ENCODE measurements at places on chromosomes 2 and 18.

DNA sequence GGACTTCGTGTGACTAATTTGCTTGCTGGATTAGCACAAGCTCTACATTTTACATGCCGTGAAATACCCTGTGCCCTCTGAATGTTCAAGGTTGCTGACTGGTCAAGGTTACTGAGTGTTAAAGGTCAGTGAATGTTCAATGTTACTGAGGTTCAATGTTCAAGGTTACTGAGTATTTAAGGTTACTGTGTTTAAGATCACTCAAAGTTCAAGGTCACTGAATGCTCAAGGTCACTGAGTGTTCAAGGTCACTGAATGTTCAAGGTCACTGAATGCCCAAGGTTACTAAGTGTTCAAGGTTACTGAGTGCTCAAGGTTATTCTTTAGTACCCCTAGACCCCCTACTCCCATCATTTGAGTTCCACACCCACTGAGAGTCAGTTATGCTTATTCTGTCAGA is 277.6 kb downstream of the CLIP4 start:
- DNase-seq = no peak

DNA sequence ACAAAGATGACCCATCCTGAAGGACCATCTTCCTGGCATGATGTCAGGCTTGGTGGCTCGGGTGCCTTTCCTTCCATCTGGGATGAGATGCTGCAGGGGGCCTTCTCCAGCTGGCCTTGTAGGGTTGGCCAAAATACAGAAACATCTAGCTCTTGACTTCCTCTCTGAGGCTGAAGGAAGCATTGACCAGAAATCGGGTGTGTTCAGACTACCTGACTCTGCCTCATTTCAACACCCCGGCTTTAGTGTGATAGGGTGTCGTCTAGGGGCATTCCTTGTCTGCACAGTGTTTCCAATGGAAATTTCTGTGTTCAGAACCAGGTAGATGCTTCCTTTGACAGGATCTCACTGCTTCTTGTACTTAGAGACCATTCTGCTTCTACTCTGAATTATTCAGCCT is 115.7 kb upstream of the SPRED2 start:
- no peak for DNase-seq

DNA sequence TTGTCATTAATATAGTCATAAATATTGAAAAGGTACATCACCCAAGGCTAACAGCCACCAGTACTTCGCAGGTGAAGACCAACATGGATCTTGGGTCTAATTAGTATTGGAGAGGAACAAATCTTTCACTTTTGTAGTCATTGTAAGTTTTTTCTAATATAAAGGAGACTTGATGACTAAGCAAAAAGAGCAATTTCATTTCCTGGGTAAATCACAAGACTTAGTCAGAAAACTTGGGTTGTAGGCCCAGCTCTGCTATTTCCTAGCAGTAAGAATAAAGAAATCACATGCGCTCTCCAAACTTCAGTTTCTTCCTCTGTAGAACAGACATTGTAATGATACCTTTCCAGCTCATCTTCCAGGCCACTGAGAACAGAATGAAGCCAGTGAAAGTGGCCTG is 40.9 kb downstream of the NRP2 start:
- DNase-seq = no peak

DNA sequence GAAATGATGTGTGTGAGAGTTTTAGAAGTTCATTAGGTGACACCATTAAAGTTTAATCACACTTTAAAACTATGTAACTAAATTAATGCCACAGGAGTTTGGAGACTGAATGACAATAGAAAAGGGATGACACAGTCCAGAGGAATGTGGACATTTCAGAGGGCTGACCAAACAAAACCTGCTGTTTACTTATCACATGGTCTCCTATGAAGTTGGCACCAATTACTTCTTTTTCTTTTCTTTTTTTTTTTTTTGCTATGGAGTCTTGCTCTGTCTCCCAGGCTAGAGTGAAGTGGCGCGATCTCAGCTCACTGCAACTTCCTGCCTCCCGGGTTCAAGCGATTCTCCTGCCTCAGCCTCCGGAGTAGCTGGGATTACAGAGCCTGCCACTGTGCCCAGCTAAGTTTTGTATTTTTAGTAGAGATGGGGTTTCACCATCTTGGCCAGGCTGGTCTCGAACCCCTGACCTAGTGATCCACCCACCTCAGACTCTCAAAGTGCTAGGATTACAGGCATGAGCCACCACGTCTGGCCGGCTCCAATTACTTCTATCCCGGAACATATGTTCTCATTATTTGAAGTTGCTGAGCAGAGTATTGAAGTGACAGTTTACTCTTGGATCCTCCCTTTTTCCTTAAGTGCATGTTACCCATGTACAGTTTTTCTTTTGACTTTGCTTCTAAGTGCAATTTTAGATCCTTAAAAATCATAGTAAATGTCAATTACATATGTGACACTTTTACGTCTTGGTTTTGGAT is 4.3 kb downstream of the AGPS start:
- no peak for DNase-seq

DNA sequence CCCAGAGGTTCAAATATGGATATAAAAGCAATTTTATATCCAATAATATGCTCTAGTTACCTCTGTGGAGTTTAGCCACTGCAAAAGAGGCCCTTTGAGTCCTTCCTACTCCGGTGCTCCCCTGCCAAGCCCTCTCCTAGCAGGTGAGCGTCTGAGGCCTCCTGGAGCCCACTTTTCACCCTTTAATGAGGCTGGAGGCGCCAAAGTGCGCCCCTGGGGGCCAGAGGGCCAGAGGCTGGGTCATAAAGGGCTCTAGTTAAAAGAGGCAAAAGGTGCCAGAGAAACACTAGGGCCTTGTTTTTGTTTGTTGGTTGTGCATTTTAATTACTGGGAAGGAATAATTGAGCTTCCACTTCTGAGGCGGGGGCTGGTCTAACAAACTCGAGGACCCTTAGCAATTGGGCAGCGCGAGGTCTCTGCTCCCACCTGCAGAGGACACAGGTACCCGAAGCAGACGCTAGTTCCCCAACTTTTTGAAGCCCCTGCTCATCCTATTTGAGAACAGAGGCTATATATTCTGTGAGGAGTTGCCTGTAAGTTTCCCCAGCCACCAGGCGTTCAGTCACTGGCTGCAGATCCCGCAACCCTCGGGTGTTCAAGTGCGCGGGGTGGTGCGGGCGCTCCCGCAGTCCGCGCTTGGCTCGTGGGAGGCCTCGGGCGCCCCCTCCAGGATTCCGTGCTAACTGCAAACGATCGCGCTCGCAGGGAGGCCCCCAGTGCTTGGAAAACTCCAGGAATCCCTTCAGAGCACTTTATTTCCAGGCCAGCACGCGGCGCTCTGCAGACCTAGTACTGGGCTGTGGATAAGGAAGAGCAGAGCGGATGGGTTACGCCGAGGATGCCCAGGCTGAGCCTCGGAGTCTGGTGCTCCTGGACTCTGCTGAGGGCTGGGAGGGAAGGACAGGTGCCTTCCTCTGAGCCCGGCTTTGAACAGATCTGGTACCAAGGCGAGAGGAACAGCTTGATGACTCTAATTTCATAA is 14.1 kb downstream of the MSGN1 start:
- peak; percentile 58 for DNase-seq

DNA sequence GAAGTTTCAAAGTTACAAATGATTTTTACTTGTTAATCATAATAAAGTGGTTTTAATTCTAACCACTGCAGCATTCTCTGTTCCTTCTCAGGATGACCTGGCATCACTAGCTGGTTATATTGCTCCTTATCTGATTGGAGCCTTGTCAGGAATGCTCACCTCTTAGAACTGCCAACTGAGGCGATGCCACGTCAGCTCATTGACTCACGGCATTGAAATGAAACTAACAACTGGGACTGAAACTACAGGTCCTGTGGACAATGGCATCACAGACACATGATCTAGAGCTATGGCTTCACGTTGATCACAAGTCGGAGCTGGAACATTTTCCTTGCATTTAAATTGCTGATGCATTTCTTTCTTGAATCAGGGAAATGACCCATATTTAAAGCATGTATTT is 54.9 kb upstream of the MAP2 start:
- no peak for DNase-seq

DNA sequence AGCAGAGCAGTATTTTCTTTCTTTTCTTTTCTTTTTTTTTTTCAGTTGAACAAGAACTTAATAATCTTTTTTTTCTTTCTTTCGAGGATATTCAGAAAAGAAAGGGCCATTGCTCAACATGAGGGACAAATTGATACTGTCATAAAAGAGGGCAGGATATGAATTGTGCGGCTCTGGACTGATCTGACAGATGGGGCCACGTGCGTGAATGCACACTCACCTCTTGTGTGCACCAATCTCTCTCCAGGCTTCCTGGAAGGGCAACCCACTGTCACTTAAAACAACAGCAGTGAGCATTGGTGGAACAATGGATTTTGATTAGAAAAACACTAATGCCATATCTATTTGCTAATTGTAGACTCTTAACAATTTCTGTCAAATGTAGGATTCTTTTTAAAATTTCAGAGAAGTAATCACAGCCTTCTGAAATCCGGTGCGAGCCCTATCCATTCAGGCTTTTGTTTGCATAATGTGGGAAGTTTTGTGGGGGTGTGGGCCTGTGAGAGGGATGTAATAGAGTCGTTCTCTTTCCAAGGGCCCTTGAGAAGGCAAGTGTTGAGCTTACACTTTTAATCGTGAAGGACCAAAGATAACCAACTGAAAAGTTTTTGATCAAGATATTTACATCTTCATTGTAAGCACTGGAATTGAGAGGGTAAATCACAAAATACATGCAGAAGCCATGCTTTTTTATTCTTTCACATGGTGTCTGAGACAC is 298.8 kb downstream of the SP3 start:
- no peak for DNase-seq

DNA sequence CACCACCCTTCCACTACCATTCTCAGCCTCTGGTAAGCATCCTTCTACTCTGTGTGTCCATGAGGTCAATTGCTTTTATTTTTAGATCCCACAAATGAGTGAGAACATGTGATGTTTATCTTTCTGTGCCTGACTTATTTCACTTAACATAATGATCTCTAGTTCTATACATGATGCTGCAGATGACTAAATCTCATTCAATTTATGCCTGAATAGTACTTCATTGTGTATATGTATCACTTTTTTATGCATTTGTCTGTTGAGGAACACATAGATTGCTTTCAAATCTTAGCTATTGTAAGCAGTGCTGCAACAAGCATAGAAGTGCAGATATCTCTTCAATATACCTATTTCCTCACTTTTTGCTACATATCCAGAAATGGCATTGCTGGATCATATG is 733.3 kb downstream of the SUCLG1 start:
- DNase-seq = no peak

DNA sequence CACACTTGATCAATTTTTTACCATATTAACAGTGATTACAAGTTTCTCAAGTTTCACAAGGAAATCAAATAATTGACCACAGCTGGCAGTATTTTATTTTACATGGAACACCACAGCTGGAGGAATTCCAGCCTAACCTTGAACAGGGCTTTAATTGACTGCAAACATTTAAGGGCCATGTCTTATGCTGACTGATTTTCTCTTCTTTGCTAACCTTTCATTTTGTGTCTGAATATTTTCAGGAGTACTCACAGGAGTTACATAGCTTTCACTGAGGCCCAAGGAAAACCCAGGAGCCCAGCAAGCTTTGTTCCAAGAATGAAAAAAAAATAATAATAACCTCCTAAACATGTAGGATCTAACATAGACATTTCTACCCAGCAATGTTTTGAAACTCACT is 49.6 kb downstream of the FRZB start:
- no peak for DNase-seq

GRCh38 chr2:216733046-216733445 is 37.7 kb upstream of the IGFBP5 start:
- DNase-seq = no peak

- peak; percentile 2 for DNase-seq
These were observed 320.1 kb upstream of the KYNU start for GRCh38 chr2:142557391-142557790.

GRCh38 chr2:144052083-144052482 is 467.8 kb downstream of the ZEB2 start:
- no peak for DNase-seq

DNA sequence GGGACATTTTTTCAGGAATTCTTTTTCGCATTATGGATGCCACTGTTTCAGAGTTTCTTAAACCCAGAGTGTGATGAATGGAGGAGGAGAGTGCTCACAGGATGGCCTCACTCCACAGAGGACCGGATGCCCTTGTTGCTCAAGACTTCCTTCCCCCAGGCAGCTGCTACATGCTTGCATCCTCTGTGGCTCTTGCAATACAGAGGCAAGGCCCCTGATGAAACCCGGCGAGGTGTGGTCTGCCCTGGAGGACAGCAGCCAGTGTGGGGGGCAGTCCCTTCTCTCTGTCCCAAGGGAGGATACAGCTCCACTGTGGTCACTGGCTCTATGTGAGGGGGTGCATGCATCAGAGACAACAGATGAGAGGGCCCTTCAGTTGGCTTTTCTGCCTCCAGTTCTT is 109.6 kb downstream of the SH3RF3 start:
- peak; percentile 65 for DNase-seq

DNA sequence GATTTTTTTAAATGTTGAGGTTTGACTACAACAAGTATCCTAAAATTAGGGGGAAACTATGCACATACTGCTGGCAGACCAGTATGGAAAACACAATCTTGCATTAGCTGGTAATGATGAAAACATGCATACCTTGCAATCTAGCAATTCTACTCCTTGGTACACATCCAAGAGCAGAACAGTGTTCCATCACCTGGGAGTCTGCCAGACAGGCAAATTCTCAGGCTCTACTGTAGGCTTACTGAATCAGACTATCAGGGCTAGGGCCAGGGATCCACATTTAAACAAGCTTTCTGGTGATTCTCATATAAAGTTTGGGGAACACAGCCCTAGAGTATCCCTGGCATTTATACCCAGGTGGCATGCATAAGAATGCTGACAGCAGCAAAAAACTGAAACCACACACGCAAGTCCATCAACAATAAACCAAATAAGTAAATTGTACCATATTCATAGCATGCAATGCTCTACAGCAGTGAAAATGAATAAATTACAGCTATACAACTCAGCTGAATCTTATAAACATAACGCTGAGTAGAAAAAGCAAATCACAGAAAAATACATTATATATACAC is 13.6 kb downstream of the CDH2 start:
- DNase-seq = no peak

DNA sequence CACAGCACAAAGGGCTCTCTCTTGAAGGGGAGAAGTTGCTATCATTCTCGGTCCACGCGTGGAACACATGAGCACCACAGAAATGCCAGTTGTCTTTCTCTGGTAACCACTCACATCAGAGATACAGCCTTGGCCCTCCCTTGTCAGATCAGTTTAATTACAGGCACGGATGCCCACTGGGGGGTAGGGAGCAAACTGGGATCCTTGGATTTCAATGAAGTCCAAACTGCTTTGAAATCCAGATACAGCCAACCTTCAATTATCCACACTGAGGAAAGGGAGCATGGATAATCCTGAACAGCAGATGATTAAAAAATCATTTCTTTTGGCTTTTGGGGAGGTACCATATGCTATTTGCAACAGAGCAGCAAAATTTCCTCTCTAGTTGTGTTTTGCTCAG is 63.7 kb upstream of the DAPL1 start:
- DNase-seq = no peak

DNA sequence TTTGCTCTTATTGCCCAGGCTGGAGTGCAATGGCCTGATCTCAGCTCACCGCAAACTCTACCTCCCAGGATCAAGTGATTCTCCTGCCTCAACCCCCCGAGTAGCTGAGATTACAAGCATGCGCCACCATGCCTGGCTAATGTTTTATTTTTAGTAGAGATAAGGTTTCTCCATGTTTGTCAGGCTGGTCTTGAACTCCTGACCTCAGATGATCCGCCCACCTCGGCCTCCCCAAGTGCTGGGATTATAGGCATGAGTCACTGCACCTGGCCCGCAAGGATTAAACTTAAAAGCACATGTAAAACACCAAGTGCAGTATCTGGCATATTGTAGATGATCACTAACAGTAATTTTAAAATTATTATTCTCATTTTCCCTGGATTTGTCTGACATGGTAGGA is 72.9 kb downstream of the C1QL2 start:
- DNase-seq = no peak
